H4 (cell line): ENCODE measurements at places on chromosomes 12 and 14.
A peak's percentile ranks its signal among the peaks of the same experiment; 100 is the strongest.

GRCh38 chr14:71165121-71166031 is 258.1 kb downstream of the PCNX1 start:
- DNase-seq, result no peak

DNA sequence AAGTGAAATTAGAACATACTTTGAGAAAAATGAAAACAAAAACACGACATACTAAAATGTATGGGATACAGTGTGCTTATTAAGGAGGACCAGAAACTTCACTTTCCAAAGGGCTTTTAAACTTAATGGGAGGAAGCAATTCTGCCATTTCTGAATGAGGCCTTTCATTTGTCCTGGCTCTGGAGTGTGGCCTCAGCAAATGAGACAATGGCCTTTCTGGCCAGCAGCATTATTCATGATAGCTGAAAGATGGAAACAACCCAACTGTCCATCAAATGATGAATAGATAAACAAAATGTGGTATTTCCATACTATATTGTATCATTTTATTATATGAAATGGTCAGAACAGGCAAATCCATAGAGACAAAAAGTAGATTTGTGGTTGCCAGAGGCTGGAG is 338.6 kb downstream of the CEP128 start:
- DNase-seq, result no peak

DNA sequence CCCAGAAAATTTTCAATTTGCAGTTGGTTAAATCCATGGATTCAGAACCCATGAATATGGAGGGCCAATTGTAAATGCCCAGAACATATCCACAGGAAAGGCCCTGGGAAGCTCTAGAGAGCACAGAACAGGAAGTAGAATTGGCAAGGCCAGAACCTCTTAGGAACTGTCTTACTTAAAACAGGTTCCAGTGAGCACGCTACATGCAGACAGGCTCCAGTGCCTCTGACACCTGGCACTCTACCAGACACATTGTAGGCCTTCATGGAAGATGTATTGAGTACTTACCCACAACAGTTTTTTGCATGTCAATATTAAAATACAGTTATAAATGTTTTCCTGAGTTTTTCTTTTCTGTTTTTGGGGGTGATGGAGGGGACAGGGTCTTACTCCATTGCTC is 188.2 kb upstream of the FRMD6 start:
- DNase-seq, result no peak

DNA sequence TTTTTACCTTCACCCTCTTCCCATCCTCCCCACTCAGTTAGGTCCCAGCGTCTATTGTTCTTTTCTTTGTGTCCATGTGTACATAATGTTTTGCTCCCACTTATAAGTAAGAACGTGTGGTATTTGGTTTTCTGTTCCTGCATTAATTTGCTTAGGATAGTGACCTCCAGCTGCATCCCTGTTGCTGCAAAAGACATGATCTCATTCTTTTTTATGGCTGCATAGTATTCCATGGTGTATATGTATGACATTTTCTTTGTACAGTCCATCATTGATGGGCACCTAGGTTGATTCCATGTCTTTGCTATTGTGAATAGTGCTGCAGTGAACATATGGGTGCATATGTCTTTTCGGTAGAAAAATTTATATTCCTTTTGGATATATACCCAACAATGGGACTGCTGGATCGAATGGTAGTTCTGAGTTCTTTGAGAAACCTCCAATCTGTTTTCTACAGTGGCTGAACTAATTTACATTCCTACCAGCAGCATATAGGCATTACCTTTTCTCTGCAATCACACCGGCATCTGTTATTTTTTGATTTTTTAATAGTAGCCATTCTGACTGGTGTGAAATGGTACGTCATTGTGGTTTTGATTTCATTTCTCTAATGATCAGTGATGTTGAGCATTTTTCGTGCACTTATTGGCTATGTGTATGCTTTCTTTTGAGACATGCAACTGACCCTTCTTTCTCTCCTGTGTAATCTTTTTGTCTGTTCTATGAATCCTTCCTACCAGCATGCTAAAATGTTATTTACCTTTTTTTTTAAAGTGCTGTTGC is 279.7 kb upstream of the AMIGO2 start:
- no peak for DNase-seq

DNA sequence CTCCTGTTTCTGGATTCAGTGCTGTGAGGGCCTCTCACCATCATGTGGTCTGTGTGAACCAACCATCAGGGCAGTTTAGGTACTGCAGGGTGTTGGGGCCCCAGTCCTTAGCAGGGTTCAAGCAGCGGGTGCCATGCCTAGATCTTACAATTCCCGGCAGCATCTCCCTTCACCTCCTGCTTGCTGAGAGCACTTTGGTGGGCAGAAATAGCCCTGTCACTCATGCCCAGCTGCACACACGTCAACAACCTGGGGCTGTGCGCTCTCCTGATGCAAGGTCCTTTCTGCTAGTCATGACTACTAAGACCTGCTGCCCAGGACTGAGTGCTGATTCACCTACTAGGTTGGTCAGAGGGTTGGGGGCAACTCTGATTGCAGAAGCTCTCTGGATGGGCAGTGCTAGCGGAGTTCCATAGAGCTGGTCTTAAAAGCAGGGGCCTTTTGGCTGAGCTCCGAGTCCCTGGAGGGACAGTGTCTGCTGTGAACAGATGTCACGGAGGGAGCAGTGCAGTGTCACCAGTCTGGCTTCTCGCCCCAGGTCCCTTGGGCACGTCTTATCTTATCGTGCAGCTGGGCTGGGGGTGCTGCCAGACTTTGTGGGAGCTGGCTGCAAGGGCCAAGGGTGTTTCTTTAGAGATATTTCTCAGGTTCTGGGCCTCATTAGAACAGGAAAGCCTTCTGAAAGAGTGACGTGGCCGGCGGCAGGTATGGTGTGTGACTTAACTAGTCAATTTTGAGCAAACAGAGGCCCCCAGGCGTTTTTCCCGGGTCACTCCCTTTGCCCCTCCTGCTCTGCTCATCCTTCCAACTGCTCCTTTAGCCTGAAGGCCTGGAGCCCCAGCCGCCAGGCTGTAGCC is 71.8 kb downstream of the NINJ2 start:
- no peak for DNase-seq

- no peak for DNase-seq
Observed at GRCh38 chr12:126770188-126770587, 1496.8 kb upstream of the TMEM132C start.

- DNase-seq, result no peak
Observed at GRCh38 chr14:66000766-66001165, 485.4 kb upstream of the CCDC196 start.

GRCh38 chr12:75814851-75815754 is 216.5 kb downstream of the PHLDA1 start:
- DNase-seq, result peak; percentile 40

- no peak for DNase-seq
Observed at GRCh38 chr12:1425396-1425729, 169.0 kb downstream of the FBXL14 start.

DNA sequence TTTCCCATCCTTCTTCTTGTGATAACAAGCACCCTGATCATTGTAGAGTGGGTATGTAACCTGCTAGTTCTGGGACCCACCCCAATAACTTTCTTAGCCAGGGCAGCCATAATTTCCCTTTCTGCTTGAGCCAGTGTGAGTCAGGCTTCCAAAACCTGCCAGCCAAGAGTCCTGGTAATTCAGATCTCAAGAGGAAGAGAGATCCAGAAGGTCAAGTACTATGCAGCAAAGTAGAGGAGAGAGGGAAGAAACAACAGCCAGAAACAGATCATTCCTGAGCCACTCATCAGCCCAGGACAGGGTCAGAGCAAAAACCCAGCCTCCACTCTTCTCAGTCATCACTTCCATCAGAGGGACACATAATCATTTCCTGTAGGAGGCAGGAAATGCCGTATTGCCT is 182.0 kb downstream of the DICER1 start:
- no peak for DNase-seq

- no peak for DNase-seq
Observed at GRCh38 chr12:116320791-116321217, 43.3 kb upstream of the MED13L start.

GRCh38 chr12:124413401-124413800 is 118.5 kb downstream of the RFLNA start:
- DNase-seq, result no peak

DNA sequence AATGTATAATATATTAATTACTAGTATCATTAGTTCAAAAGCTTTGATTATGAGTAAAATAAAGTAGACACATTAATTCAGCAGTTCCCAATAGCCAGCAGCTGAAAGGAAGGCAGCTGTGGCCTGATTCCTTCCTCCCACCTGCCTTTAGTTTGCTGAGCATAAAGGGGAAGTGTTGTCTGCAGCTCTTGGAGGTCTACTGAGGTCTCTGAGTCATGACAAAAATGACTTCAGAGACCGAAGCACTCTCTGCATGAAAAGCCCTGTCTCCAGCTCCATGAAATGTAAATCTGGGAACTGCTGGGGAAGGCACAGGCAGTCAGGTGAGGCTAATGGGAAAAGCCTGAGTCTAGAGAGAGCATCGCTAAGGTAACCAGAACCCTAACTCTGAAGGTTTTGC is 165.4 kb downstream of the NRXN3 start:
- DNase-seq, result no peak

- DNase-seq, result no peak
Observed at GRCh38 chr12:2250797-2251196, 198.0 kb downstream of the CACNA1C start.

- no peak for DNase-seq
Observed at GRCh38 chr12:18923721-18924120, 185.8 kb downstream of the CAPZA3 start.

DNA sequence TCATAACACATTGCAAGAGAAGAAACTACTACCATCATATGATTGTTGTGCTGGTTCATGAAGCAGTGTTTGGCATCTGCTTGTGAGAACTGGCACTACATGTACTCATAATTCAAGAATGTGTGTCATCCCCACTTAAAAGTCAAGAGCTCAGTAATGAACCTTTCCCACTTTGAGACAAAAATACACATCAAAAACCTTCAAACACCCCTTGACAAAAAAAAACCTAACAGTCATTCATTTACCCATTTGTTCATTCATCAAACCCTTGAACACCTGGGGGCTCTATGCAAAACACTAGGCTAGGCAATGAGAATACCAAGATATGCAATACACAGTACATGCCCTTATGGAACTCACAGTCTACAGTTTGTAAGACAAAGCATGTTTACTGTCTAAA is 40.0 kb downstream of the KIF21A start:
- DNase-seq, result no peak
